Kidney capillary endothelial cell (primary cell): ENCODE measurements at places on chromosomes 16 and 17.
A peak's percentile ranks its signal among the peaks of the same experiment; 100 is the strongest.

- DNase-seq, result no peak
These were observed 528 bp downstream of the PRSS27 start for GRCh38 chr16:2719328-2720063.

DNA sequence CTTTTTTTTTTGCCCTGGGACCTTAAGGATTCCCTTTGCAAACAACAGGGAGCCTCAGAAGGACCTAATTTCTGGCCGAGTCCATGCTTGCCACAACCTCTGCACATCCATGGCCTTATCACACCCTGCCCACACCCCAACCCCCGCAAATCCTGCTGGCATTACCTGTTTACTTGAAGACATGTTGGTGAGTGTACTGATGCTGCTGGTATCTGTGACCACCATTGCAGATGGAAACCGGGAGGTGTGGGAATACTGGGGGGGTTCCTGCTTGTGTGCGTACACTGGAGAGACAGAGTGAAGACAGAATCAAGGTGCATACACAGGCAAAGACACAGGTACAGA is 46.0 kb downstream of the HNF1B start:
- DNase-seq, result no peak

DNA sequence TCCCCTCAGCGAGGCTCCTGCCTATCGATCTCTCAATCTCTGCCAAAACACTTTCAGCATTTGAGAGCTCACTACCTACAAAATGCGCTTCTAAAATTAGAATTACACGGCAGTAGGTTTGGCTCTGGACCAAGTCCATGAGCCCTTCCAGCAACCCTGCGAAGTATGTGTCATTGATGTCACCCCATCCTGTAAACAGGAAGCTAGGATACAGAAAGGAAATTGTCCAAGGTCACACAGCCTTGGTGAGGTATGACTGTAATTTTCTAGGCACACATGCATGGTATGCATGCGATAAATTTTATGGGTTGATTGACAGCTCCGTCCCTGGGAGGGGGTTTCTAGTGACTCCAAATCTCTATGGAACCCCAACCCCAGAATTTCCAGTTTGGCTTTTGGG is 330.3 kb upstream of the CDH5 start:
- DNase-seq, result peak; percentile 97

GRCh38 chr17:78146881-78147280 is 696 bp downstream of the C17orf99 start:
- DNase-seq, result no peak

DNA sequence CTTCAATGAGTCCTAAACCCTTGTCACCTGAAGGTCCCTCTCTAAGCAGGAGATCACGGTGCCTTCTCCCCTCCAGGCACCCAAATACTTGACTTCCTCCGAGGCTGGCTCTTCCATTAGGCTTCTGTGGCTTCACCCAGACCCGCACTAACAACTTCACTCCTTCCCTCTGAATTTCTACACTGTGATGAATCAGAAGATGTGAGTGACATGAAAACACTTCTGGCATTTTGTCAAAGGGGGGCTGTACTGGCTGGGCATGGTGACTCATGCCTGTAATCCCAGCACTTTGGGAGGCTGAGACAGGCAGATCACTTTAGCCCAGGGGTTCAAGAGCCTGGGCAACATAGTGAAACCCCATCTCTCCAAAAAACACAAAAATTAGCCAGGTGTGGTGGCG is 72.6 kb upstream of the CNEP1R1 start:
- DNase-seq, result peak; percentile 11

DNA sequence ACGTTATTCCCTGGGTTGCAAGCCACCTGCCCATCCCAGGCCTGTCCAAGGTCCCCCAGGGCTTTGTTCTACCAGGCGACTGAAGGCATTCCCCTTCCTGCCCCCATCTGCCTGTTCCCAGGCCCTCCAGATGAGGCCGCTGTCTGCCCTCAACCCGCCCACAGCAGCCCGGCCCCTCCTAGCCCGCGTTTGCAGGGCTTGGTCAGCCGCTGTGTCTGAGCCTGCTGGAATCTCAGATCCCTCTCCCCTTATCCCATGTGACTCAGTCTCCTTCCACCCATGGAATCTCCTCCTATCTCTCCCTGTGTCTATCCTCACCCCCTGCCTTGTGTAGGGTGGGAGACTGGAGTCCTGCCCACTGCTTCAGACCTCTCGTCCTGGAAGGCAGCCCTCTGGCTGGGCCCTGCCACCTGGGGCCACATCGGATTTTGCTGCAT is 186.0 kb upstream of the TNRC6C start:
- DNase-seq, result peak; percentile 56

GRCh38 chr16:88951501-88951900 is 25.5 kb downstream of the CBFA2T3 start:
- DNase-seq, result no peak

DNA sequence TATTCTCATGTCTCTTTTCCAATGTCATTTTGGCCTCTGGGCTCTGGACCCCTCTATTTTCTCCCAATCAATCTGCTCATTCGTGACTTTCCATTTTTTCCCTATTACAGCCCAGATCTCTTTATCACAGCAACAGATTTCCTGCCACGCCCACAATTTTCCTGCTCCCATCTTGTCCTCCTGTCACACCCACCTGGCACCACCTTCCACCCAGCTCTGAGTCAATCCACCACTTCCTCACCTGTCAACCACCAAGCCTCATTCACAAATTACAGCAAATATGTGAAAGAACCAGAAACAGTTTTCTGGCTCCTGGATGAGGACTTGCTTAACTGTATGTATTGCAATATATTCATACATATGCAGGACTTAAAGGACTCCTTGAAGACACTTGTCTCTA is 311.3 kb downstream of the GRIN2A start:
- DNase-seq, result no peak

GRCh38 chr17:49688848-49689247 is 11.0 kb upstream of the SPOP start:
- no peak for DNase-seq

DNA sequence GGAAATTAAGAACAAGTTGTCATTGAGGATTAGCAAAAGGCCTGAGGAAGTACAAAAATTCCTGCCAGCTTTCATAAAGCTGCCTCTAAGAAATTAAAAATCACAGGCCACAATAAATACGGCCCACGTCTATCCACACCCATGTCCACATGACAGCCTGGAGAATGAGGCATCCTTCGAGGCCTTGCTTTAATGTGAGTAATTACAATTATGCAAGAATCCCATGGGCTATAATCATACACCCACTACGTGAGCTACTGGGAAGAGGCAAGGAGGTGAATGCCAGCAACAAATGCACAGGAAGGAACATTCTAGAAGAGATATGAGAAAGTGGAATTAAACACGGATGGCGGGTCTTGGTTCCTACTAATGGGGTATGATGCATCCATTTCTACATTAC is 65.4 kb upstream of the ZFHX3 start:
- no peak for DNase-seq

GRCh38 chr17:57531078-57531477 is 214.0 kb downstream of the CCDC182 start:
- no peak for DNase-seq

GRCh38 chr16:60459463-60459862 is 1576.8 kb downstream of the CDH8 start:
- DNase-seq, result no peak
